ENCODE measurements at places on chromosomes 2 and 18. TPM values are rescaled to one million over a fixed set of nuclear protein-coding genes. Genes with fewer than 3 reads are reported as not detected.

The LYG2 gene
- total RNA-seq = not detected

DNA sequence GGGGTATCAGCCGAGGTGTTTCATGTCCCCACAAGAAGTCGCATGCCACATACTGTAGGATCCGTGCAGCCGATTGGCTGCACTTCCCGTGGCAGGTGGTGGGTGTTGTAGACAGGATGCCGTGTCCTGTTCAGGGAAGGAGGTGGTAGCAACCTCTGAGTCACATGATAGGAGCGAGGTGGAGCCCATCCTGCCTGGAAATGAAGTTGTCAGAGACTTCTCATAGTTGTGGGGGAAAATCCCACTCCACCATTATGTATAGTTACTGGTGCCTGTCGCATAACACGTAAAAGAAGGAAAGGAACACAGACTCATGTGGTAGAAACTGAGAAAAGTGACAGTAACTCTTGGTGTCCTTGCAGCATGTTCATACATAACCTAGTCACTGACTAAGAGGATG is 91.4 kb upstream of the IL1R2 start:
- DNase-seq = peak; percentile 8

GRCh38 chr2:102632380-102633175 is 13.2 kb downstream of the SLC9A2 start:
- DNase-seq = no peak

The ZNF396 gene
- 0.99 TPM for total RNA-seq

DNA sequence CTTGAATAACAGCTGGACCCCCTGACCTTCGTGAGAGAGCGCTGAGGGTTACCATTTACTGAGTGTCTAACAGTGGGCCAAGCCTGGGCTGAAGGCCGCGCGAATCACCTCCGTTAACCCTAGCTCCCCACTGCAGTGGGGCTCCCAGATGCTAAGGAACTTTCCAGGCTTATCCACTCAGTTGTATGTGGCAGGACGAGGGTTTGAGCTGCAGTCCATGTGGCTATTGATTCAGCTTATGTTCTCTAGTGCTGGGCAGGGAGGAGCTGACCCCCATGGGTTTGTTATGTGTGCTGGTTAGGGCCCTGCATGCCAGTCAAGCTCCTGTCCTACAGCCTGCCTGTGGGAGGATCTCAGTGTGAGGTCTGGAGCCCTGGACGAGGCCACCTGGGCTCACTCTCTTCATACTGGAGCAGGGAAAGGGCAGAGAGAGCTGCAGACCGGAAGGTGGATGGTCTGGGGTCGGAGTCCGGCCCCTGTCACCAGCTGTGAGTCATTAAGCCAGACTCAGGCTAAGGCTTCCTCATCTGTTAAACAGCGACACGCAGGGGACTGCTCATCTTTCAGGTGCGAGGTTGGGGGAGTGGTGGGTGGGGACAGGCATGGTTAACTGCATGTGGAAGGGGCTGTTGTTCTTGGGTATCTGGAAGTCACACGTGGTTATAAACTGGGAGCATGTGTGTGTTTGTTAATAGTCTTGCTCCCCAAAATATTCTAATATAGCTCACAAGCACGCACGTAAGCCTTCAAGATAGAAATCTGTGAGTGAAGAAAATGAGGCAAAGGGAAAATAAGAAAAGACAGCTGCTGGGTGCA is 6.6 kb downstream of the PSD4 start:
- DNase-seq = no peak

DNA sequence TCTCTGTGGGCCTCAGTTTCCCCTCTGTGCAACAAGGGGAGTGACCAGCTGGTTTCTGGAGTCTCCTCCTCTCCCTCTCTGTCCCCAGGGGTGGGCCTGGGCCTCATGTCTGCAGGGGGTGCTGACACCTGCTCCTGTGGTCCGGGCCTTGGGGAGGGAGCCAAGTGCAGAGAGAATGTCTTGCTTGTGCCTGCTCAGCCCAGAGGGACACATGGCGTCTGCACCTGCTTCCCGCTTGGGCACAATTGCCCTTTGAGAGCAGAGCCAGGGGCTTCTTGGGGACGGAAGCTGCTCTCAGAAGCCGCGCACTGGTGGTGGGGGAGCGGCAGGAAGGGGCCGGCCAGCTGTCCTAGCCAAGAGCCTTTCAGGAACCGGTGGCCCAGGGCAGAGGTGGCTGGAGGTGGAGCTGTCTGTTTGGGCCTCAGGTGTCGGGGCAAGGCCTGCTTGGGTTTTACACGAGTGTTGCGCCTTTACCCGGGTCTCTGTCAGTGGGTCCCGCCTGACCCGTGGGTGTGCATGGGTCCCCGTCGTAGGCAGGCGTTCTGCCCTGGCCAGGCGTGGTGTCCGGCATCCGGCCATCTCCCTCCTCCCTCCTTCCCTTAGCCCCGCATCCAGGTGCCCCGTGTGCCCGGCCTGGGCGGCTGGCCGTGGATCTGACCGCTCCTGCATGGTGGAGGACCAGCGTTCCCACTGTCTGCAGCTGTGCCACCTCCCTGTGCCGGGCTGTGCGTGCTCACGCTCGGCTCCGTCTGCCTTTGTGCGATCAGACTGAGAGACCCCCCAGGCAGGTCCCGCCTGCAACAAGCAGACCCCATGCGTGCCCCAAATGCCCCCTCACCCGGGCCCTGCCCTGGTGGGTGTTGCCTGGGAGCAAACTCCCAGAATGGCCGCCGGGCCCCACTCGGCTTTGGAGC is 4.0 kb downstream of the NEU4 start:
- no peak for DNase-seq

GRCh38 chr2:241860184-241861078 is 1.7 kb upstream of the PDCD1 start:
- DNase-seq = peak; percentile 6

- no peak for DNase-seq
These were observed 94.7 kb upstream of the SP3 start for GRCh38 chr2:174059884-174060244.

The SERPINB2 gene
- not detected for total RNA-seq

DNA sequence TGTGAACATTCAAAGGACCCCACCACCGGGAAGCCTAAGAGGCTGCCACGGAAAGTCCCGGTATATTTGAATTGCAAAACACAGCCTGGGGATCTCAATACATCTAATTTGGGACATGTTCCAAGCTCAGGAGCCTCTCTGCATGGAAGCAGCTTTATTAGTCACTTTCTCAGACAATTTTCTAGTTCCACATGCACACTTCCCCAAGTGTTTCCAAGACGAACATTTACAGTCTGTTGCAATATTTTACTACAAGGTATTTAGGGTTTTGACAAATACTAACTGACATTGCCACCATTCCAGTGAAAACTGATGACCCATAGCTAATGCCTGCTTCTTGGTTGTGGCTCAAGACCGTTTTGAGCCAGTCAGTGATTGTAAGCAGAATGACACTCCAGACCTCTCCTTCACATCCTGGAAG is 145.3 kb downstream of the NCKAP5 start:
- DNase-seq = no peak

DNA sequence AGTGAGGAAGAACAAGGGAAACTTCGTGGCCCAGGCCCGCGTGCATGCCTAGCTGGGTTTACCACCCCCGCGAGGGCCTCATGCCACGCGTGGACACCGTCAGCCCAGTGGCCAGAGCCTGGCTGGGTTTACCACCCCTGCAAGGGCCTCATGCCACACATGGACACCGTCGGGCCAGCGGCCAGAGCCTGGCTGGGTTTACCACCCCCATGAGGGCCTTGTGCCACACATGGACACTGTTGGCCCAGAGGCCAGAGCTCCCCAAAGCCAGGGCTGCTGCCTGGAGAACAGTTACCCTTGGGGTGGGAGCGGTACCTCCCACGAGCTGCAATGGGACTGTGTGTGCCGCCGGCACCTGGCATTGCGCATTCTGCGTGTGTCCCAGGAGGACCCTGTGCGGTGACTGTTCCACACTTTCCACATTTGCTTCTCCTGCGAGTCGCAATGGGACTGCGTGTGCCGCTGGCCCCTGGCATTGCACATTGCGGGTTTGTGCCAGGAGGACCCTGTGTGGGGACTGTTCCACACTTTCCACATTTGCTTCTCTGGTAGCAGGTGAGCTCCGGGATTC is 105.6 kb upstream of the CTDP1 start:
- DNase-seq = no peak

All from activated naive CD8-positive, alpha-beta T cell treated with anti-CD3 and anti-CD28 coated beads for 36 hours (primary cell).